ENCODE measurements at places on chromosomes 3 and 15.
A peak's percentile ranks its signal among the peaks of the same experiment; 100 is the strongest.

DNA sequence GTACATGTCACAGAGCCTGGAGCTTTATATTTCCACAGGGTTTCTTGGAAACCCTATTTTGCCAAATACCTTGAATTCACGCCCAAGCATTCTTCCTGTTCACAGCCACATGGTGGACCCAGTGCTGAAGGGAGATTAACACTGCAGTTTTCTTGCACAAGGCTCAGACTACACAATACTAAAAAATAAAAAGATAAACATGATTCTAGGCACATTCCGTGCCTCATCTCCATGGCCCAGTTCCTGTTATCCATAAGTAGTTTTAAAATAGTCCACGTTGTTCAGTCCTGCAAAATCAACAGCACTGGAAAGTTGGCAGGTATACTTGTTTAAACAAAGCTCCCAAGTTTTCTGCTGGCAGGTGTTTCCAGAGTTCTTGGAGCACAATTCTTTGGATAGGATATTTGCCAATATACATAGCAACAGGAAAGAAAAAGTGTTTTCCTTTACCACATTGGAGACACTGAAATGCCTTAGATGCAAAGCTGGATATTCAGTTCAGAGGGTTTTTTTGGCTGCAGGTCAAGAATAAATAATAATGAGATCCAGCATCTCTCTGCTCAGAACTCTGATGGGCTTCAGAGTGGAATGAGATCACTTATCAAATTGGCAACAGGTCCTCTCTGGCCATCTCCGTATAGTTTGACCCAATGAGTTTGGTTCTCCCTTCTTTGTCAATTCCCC, 88.1 kb upstream of the TGFBR2 start:
- no peak for DNase-seq

DNA sequence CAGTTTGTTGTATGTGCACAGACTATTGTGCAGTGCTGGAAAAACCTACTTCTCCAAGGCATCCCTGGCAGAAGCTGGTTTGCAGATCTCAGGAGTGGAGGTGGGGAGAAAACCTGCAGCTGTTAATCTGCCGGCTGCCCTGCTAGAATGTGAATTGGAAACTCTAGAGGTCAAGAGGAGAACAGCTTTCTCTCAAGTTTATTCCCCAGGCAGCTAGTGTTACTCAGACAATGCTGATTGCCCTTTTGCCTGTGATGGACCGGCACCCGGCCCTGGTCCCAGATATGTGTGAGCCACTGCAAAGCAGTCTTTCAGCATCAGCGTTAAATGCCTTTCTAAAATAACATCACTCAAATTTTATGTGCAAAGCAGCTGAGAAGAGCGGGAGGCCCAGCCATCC, 129.7 kb upstream of the TPM1 start:
- DNase-seq, result no peak

DNA sequence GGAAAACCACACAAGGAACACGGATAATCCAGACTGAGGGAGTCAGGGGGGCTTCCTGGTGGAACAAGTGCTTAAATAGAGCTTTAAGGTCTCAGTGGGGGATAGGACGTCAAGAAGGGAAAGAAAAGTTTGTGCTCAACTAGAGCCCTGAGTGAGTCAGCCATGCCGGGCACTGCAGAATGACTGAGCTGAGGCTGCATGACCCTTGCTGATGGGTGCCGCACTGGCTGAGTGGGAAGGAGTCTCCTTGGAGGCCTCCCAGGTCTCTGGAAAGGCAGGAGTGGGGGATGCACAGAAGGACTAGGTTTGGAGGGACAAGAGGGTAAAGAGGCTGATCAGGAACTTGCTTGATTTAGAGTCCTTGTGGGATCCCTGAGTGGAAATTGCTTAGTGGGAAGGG, 150.3 kb downstream of the RPLP1 start:
- no peak for DNase-seq

- DNase-seq, result peak; percentile 44
Measured at GRCh38 chr15:32974691-32975090, 219.8 kb downstream of the FMN1 start.

GRCh38 chr15:38391191-38391590, 62.7 kb upstream of the FAM98B start:
- peak; percentile 6 for DNase-seq

DNA sequence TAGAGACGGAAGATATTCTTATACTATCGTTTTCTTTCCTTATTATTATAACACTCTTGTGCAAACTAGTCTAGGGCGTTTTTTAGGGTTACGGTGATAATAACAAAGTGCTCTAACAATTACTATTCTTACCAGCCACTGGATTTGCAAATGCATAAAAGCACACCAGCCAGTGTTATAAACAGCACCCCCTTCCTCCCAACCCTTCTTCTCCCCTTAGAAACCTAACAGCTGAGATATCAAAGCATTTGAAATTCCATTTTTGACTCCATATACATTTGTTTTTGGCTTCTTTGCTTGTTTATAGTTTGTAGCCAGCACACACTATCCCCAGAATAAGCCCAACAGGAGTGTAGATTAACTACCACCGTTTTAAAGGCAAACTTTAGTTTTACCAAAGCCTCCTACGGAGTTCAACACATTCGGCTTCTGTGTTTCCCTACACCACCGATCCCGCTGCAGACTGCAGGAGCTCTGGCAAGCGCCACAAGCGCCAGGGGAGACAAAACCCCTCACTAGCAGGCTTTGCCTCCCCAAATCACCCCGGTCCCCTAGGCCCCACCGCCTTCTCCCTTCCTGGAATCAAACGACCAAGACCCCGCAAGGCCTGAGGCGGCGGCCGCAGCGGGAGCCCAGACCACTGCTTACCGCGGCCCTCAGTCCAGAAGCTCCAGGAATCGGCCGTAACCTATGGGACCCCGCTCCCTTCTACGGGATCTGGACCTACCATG, 461 bp downstream of the COPB2 start:
- DNase-seq, result no peak

GRCh38 chr3:6825524-6825923, 35.4 kb upstream of the GRM7 start:
- no peak for DNase-seq

GRCh38 chr3:184082465-184082864, 14.4 kb upstream of the HTR3E start:
- DNase-seq, result no peak

GRCh38 chr3:157794771-157795170, 291.6 kb upstream of the VEPH1 start:
- DNase-seq, result peak; percentile 70

- DNase-seq, result no peak
Measured at GRCh38 chr3:46979958-46980497, 562 bp downstream of the NBEAL2 start.

DNA sequence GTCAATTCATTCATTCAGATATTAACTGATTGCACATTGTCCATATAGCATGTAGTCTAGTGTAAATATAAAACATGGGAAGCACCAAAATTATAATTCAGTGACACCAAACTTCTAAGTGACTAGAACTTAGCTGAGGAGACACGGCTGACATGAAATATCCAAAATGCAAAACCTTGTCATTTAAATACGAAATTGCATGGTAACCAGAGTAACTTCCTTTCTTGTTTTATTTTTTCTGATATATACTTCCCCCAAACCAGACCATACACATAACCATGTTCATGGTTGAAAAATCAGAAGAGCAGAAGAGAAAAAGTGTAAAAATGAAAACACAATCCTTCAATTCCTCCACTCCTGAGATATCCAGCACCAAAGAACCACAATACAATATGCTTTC, 38.0 kb downstream of the CBLB start:
- no peak for DNase-seq

GRCh38 chr3:112688819-112689218, 47.9 kb upstream of the CCDC80 start:
- DNase-seq, result no peak

DNA sequence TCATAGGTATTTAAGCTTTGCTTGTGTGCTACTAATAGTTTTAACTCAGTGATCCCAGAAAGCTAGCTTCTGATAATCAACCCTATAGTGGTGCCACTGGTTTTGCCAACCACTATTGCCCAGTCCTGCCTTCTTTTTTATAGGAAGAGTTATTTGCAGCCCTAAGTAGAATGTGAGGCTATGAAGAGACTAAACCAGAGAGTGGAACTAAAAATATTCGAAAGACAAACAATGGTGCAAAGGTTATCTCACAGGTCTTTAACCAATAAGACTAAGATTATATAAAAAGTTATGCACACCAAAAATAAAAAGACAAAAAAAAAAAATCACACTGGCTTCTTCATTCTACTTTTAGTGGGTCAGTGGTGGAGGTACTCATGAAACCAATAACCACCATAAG, 85.6 kb downstream of the NBEAL2 start:
- no peak for DNase-seq

DNA sequence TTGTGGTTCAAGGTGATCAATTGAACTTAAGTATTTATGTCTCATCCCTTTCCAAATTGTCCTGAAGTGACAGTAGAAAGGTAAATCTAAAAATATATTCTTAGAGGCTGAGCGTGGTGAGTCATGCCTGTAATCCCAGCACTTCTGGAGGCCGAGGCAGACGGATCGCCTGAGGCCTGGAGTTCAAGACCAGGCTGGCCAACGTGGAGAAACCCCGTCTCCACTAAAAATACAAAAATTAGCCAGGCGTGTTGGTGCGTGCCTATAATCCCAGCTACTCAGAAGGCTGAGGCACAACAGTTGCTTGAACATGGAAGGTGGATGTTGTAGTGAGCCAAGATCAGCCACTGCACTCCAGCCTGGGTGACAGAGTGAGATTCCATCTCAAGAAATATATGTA, 226.6 kb downstream of the DPH6 start:
- DNase-seq, result no peak

DNA sequence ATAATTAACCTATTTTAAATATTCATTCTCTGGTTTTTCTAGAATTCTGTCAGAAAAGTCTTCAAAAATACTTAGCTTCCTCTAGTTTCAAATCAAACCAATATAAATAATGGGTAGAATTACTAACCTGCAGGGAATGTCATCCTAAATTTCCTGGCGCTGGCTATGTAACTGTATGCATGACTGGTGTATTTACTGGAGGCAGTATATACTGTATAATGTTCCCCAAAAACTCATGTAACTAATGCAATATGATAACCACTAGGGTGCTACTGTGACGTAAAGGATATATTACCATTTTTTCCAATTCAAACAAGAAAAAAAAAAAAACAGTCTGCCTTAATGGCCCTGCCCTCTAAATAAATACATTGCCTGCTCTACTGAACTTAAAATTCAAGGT, 407.5 kb downstream of the MECOM start:
- DNase-seq, result no peak

- DNase-seq, result no peak
Measured at GRCh38 chr15:94793207-94793606, 561.8 kb downstream of the MCTP2 start.

DNA sequence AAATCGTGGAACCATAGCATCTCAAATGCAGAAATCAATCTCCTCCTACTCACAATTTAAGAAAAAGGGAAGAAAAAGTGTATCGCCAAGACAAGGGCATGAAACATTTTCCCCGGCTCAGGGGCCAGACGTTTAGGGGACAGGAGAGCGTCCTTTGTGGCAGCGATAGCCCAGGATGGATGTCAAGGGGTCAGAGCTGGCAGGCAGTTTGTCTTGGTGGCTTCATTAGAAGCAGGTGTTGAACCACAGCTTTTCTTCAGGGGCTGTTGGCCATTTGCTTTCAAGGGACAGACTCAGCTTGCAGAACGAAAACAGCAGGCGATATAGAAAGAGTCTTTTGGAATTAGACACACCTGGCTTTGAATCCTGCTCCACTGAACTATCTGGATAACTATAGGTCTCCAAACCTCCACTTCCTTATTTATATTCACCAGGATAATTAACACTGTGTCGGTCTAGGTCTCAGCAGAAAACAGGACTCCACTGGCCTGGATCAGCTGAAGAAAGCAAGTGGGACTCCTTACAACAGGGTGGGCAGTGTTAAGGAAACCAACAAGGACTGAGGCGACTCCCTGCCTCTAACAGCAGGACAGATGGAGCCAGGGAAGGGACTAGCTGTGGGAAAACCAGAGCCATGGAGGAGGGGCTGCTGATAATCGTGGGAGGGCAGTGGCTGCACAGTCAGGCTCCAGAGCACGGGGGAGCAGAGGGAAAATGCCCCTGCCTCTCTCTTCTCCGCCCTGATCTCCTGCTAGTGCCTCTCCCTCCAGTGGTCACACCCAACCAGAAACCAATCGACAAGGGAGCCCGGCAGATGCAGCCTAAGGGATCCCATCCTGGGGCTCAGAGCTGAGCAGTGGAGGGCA, 123.6 kb downstream of the LIPC start:
- no peak for DNase-seq

- no peak for DNase-seq
Measured at GRCh38 chr3:105166893-105167292, 199.8 kb upstream of the ALCAM start.

- peak; percentile 86 for DNase-seq
Measured at GRCh38 chr3:45635475-45636256, 41.1 kb downstream of the LIMD1 start.

DNA sequence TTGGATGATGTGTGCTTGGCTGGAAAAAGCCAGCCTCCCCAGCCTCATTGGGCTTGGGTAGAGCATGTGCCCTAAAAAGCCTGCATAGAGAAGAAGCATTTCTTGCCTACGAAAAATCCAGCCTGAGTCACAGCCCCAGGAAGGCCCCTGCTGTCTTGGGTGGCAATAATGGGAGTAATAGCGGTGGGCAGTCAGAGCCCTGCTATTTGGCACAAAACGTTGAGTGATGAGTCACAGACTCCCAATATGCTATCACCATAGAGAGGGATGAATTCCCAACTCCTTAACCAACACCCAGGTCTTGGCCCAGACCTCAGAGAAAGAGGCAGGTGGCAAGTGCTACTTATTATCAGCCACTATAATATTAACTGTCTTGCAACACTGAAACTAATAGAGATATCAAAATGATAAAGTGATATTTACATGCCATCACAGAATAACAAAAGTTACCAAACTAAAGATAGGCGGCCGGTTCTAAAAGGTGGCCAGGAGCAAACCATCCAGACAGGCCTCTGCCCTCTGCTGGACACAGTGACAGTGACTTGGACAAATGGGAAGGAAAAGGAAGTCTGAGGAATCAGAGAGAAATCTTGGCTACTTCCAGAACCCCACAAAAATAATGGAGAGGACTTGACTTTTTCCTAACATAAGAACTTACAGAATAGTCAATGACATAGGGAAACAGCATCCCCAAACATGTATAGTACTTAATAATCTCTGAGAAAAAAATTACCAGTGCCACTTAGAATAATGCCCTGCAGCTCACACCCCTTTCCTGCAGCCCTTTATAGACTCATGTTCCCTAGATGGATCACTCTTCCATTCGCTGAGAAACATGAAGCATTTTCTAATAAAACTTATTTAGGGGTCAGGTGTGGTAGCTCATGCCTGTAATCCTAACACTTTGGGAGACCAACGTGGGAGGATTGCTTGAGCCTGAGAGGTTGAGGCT, 51.9 kb upstream of the MUC13 start:
- DNase-seq, result peak; percentile 90

Data from HCEC 1CT (cell line).